Right cardiac atrium (tissue), 5 donors: ENCODE measurements at places on chromosomes 5 and 9.

GRCh38 chr9:124280176-124280691, 22.5 kb downstream of the NEK6 start:
- DNase-seq = peak; percentile 82

- DNase-seq = no peak
Measured at GRCh38 chr9:270657-271237, 56.1 kb downstream of the DOCK8 start.

DNA sequence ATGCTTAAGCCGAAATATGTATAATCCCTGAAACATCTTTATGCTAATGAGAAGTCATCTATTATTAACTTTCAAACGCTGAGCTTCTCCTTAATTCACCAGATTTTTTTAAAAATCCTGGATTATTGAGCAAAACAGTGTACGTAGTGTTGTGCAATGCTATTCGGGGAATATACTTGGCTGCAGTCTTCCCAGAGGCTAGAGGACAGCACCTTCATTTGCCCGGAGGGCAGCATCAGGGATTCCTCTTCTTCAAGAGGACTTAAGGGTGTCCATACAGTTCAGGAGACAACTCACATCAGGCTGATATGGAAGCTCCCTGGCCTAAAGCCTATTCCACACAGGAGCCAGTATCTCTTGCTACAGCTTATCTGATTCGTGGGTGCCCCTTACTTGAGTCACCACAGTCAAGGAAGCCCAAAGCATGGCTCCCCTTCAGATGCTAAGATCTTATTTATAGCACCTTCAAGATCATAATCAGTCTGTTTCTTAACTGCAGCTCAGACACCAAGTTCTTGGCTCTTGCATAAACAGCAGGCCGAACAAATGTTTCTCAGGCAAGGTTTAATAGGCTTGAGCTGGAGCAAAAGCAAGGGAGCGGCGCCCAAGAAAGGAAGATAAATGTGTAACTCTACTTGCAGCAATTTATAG, 29.4 kb downstream of the NUTM2F start:
- no peak for DNase-seq

GRCh38 chr5:94667937-94668336, 49.5 kb downstream of the SLF1 start:
- DNase-seq = no peak

DNA sequence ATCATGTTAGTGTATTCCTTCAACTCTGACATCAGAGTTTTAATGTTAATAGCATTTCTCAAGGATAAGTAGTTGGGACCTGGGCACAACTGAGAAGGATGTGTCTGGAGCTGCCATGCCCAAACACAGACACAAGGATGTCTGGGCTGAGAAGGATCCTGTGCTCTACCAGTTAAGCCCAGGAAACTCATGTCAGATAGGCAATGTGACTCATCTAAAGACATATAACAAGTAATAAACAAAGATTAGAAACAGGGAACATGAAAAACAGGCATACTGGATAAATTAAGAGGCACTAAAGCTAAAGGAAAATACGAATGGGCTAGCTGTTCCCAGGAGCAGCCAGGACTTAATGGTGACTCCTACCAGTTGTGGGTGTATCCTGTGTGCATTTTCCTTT, 9.1 kb upstream of the EGFLAM start:
- DNase-seq = no peak

- DNase-seq = no peak
Measured at GRCh38 chr5:22908129-22908528, 55.0 kb upstream of the CDH12 start.

DNA sequence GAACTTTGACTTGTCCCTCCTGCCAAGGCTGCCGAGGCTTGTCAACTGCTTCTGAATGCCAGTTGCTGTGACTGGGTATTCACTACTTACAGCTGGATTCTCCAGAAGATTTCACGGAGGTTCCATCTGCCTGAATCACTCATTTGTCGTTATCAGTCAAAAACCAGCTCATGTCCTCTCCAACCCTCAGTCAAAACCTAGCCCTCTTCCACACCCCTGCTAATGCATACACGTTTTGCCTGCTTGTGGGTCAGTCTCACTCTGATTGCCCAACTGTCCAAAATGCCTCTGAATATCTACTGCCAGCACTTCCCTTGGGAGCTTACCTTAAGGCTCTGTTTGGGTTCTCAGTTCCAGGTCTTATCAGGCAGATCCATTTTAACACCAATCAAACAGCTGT, 238.6 kb upstream of the TMEM161B start:
- DNase-seq = no peak

- DNase-seq = no peak
Measured at GRCh38 chr9:81245254-81245956, 443.9 kb downstream of the TLE1 start.

- no peak for DNase-seq
Measured at GRCh38 chr9:109381011-109381729, 60.3 kb upstream of the EPB41L4B start.

GRCh38 chr5:11785771-11786352, 118.4 kb downstream of the CTNND2 start:
- peak; percentile 31 for DNase-seq

GRCh38 chr9:77305622-77306400, 128.5 kb downstream of the VPS13A start:
- DNase-seq = no peak

GRCh38 chr5:107894361-107894760, 223.6 kb upstream of the EFNA5 start:
- DNase-seq = no peak
